Head of caudate nucleus (tissue), 42 donors: ENCODE measurements at places on chromosomes 3 and 15.

- DNase-seq: no peak
Measured at GRCh38 chr3:122623031-122623829, 45.8 kb downstream of the PARP15 start.

GRCh38 chr3:77191014-77191413 is 151.1 kb downstream of the ROBO2 start:
- DNase-seq: no peak

GRCh38 chr3:58724336-58724735 is 57.8 kb upstream of the FAM3D start:
- DNase-seq: no peak

DNA sequence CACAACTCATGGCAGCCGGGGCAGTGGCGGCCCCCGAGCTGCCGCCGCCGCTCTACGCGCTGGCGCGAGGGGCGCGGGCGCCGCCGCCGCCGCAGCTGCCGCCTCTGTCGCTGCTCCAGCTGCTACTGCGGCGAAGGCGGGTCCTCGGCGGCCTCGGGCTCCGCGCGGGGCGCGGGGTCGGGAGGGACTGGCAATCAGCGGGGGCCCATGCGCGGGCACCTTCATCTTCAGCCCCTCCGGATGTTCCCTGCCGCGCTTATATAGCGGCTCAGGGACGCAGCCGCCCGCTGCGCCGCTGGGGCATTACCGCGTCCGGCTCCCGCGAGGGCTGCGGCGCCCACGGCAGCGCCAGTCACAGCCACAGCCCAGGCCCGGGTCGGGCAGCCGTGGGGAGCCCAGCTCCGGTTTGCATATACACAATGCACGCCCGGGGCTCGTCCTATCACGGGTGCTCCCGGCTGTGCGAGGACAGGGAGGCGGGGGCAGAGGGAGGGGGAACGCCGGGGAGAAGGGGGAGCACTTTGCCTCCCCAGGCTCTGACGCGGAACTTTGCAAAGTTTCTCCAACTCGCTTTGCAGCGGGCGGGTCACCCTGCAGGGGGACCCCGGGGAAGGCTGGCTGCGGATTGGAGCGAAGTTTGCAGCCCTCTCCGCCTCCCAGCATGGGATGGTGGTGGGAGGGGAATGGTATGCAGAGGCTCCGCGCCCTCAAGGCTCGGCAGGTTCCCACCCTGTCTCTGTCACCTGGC is at the start of gene VGLL3:
Gene VGLL3 (minus strand): TSS at position 416 of the 748 bp plus-strand sequence. CDS start 406 bp downstream, at position 10.
- DNase-seq: no peak

DNA sequence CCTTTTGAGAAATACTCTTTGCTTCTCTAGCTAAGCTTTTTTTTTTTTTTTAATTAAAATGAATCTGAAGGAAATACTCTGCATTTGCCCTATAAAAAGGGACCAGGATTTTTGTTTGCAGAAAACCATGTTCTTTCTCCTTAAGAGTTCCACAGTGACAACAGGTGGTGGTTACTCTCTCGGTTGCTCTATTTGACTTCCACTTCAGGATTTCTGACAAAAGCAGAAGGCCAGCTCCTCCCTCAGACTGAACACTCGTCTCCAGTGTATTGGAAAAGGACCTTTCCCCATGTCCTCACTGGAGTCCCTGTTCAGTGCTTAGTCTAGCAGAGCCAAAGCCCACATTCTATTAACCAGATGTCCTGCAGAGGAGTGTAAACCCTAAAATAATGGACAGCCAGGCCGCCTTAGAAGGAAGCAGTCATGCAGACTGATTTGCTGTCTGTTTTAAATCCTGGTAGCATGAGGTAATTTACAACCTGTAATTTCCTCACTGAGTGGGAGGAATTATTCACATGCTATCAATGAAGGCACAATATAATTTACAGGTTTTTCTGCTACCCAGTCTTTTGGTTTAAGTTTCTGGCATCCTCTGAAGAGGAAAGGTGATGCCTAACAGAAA is 599.3 kb downstream of the PYDC2 start:
- DNase-seq: no peak

- no peak for DNase-seq
Measured at GRCh38 chr15:74548241-74548640, 7.2 kb downstream of the ARID3B start.

GRCh38 chr3:49903451-49904424 is at the start of gene MST1R:
TSS of gene MST1R (minus strand) at chr3:49903873. CDS start at chr3:49903609, 264 bp downstream.
- no peak for DNase-seq

- no peak for DNase-seq
Measured at GRCh38 chr3:192133271-192133670, 594.1 kb downstream of the FGF12 start.

DNA sequence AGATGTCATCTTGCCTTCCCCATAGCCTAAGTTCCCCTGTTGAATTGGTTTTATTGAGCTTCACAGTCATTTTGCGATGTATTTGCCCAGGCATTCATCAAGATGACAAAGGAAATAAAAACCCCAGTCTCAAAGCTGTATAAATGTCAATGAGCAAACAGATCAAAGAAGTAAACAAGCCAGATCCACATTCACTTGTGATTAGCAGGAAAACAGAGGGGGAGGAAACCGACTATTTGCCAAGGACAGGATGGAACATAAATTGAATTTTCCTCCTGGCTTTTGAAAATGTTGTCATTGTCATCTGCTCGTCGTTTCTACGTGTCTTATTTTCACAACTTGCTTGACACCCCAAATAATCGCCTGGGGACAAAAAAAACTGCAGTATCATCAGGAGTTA is 83.5 kb downstream of the SV2B start:
- no peak for DNase-seq

- no peak for DNase-seq
Measured at GRCh38 chr3:144181062-144181461, 209.4 kb downstream of the DIPK2A start.

- no peak for DNase-seq
Measured at GRCh38 chr3:114746502-114746901, 400.6 kb downstream of the ZBTB20 start.

DNA sequence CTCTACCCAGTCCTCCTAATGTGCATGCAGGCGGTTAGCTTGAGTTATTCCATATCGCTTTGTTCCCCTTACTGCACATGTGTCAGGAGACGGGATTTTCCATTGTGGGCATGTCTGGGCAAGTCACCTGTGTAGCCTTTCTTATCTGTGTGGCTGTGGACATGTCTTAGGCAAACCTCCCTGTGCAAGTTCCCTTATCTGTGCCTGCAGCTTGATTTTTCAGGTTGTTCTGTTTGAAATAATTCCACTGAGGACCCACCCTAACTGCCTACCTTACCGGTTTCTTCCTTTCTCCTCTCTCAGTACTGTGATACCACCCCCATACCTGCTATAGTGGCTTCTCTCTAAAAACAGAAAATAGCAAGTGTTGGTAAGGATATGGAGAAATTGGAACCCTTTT is 113.6 kb downstream of the NEO1 start:
- DNase-seq: no peak

DNA sequence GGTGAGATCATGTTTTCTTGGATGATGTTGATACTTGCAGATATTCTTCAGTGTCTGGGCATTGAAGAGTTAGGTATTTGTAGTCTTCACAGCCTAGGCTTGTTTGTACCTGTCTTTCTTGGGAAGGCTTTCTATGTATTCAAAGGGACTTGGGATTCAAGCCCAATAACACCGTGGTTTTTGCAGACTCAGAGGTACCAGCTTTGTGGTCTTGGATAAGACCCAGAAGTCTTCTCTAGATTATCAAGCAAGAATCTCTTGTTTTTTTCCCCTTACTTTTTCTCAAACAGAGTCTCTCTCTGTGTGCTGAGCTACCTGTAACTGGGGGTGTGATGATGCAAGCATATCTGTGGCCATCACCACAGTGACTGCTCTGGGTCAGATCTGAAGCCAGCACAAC is 42.7 kb upstream of the CCK start:
- DNase-seq: no peak

DNA sequence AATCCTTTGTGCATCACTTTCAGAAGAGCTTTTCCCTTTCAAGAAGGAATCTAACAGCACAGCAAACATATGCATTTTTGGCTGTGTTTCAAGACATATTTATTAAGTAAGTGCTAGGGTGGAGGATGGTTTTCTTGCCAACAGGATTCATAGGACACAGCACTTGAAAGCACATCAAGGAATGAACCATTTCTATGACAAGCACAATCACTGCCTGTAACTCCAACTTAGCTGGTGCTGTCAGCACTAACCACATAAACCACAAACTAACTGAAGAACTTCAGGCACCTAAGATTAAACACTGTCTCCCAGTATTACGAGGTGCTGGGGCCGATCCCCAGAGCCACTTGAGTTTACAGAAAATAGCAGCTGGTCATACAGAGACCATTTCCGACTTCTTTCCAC is 35.4 kb upstream of the SPRED1 start:
- DNase-seq: no peak

GRCh38 chr3:47024932-47025331 is 45.5 kb downstream of the NBEAL2 start:
- DNase-seq: no peak

DNA sequence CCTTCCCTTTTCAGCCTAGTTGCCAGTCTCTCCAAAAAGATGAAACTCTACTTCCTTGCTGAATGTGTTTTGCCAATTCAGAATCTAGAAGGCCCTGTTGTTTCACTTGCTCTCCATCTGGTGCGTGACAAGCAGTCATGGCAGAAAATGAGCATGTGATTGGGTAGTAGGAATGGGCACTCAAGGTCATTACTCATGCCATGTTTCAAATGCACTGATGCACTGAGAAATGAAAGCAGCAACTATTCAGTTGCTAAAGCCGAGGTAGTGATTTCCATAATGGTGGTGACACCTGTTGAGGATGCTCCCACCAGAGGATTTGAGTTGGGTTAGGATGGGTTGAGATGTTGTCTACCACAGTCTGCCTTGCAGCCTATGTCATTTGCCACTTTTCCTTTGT is 12.7 kb downstream of the ZBTB38 start:
- no peak for DNase-seq

GRCh38 chr3:64687086-64687780 is 567 bp downstream of the ADAMTS9 start:
- no peak for DNase-seq

DNA sequence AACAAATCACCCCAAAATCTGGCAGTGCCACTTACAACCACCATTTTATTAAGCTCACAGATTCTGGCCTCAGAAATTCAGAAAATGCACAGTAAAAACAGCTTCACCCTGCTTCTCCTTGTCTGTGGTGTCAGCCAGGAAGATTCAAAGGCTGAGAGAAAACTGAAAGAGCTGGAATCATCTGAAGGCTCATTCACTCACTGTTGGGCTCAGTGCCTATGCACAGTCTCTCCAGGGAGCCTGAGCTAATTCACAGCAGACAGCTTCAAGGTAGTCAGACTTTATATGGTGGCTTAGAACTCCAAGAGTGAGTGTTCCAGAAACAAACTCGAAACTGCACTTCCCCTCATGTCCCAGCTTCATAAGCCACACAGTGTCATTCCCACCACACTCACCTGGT is 16.5 kb upstream of the PLOD2 start:
- DNase-seq: no peak

- no peak for DNase-seq
Measured at GRCh38 chr3:143753006-143753405, 95.3 kb downstream of the SLC9A9 start.

- DNase-seq: no peak
Measured at GRCh38 chr15:84035399-84035766, 200.2 kb upstream of the GOLGA6L4 start.

GRCh38 chr15:41331833-41332193 is 578 bp downstream of the OIP5 start:
- no peak for DNase-seq

GRCh38 chr3:113354307-113354706 is 87.0 kb downstream of the CFAP44 start:
- no peak for DNase-seq

- no peak for DNase-seq
Measured at GRCh38 chr3:15635121-15635661, 33.6 kb downstream of the BTD start.

DNA sequence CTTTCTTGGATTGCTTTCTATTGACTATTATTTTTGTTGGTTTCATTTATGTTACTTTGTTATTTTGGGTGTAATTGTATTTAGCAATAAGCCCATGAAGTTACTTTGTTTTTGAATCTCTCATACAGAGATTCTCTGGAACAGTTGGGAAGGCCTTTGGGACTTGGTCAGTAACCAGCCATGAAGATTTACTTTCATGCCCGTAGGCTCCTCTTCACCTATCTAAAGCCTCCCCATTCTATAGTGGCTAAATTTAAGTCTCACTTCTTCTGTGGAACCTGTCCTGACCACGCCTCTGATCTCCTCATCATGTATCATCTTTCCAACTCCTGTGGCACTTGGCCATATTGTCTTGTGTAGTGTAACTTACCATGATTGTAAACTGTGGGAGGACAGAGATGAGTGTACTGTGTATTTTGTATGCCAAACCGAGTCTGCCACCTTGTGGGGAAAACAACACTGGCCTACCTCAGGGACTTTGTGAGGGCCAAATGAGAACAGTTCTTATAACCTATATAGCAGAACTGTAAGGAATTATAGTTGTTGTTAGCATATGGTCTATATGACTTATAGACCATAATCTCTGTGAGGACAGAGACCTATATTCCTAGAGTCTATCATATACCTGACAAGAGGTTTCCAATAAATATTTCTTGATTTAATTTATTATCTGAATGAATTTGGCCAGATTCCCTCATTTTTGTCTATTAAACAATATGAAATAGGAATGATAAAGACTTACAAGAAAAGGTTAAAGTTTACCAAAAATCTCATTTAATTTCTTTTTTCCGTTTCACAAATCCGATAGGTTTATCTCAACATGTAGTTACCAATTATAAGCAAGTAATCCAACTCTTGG is 75.0 kb downstream of the STARD9 start:
- peak; percentile 77 for DNase-seq

DNA sequence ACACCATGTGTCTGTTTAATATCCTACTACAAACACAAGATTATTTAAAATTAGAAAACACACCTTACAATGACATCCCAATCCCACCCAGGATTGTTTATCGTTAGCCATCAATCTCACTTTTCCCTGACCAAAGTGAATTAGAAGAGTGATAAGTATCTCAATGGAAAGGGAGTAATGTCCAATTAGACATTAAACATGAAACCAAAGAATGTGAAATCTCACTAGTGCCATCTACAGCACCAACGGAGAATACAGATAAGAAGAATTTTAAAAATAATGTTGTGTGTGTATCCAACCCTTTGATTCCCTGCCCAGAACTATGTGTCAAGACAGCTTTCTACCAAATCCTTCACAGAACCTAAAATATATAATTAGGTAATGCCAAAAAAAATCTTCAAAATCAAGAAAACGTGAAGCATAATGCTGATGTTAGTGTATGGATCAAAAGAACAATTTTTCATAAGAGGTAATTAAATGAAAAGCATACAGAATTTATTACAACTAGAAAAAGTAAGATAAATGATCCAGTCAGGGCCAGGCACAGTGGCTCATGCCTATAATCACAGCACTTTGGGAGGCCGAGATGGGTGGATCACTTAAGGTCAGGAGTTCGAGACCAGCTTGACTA is 64.2 kb downstream of the SCAPER start:
- DNase-seq: no peak

- DNase-seq: peak; percentile 66
Measured at GRCh38 chr3:8499181-8499611, 2.4 kb upstream of the LMCD1 start.

GRCh38 chr3:105781871-105782270 is 86.9 kb downstream of the CBLB start:
- DNase-seq: no peak

- no peak for DNase-seq
Measured at GRCh38 chr3:38653685-38654537, 4.4 kb upstream of the SCN5A start.

GRCh38 chr3:127107002-127107401 is 85.9 kb upstream of the PRR23E start:
- no peak for DNase-seq
